ENCODE measurements at places on chromosomes 12 and 14.

DNA sequence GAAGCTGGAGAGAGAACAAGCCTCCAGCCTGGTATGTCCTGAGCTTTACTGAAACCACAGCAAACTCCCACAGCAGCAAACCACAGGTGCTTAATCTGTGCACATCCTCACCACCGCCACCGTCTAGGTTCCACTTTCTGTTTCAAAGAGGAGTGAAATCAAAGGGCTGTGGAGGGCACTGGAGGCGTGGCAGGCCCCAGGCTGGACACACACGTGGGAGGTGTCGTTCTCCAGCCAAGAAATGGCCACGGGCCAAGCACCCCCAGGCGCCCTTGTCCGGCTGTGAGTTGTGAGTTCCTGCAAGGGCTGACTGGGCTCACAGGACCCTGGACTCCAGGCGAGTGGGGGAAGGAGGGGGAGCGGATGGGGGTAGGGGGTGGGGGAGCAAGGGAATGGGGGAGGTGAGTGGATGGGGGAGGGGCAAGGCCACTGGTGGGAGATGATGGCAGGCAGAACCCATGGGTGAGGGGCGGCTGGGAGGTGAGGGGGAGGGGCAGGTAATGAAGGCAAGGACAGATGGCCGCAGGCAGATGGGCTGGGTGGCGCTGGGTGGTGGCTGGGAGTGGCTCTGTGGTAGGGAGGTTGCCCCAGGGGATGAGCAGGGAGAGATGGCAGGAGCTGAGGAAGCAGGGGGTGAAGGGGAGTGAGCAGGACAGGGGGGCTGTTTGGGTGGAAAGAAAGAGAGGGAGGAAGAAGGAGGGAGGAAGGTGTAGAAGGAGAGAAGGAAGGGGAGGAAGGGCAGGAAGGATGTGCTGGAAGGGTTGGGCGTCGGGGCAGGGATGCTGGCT, 86.7 kb downstream of the NCOR2 start:
- peak; percentile 81 for DNase-seq

DNA sequence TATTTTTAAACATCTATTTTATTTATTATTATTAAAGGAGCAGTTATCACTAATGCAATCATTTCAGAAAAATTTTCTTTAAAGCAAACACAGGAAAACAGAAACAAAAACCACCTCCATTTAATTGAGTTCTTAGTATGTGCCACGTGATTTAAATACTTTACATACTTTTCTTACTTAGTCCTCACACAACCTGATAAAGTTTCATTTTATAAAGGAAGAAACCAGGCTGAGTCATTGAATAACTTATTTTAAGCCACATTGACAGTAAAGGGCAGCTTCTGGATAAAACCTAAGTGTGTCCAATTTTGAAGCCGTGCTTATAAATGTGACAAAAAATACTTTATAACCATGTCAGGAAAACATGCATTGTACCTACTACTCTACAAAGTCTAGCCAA, 57.1 kb upstream of the PCED1B start:
- DNase-seq: peak; percentile 82

GRCh38 chr14:65200454-65200853, 98.1 kb upstream of the MAX start:
- DNase-seq: no peak

GRCh38 chr12:22518998-22519397, 25.3 kb downstream of the C2CD5 start:
- DNase-seq: peak; percentile 52

- DNase-seq: no peak
Measured at GRCh38 chr12:52231305-52232202, 1.5 kb upstream of the KRT7 start.

GRCh38 chr12:6646276-6647082, 753 bp downstream of the ACRBP start:
- DNase-seq: no peak

DNA sequence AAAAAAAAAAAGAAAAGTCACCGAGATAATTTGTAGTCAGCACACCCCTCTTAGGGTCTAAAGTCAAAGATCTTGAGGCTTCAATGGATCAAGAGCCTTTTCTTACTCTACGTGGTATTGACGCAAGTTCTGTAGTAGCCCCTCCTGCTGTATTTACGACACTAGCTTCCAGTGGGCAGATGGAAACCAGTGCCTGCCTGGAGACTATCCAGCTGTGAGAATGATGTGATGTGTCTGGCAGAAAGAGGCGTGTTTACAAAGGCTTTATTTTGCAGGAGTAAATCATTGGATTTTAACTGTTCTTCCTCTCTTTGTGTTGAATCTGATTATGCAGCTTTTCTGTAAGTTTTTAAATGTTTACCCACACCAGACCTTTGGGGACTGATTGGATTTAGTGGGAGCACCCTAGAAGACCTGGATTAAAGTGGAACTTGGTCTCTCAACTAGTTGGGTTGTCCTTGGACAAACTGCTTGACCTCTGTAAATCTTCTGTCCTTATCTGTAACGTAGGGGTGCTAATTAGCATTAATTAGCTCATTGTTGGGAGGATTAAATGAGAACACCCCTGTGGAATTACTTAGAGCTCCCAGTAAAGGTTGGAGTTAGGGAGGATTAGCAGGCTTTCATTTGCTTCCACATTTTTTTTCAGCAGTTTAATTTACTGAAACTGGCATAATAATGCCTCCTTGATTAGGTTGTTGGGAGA, 72.4 kb downstream of the RASSF3 start:
- peak; percentile 87 for DNase-seq

- DNase-seq: no peak
Measured at GRCh38 chr12:1882405-1882804, 36.0 kb downstream of the CACNA2D4 start.

GRCh38 chr12:92871116-92871515, 58.0 kb downstream of the EEA1 start:
- DNase-seq: no peak

DNA sequence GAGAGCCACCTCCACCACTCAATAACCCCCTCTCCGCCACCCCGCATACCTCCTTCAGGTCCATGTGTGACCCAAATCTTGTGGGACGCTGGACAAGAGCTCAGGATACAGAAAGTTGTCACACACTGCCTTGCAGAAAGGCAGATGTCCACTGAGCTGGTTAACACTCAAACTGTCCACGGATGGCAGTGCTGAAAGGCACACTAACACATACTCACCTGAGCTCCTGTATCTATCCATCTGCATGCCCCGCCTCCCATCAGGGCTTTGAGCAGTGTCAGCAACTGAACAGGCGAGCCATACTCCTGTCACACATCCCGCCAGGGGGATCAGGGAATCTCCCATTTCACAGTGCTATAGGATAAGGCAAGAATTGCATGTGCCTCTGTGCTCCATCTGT, 642.0 kb downstream of the GALC start:
- DNase-seq: no peak

DNA sequence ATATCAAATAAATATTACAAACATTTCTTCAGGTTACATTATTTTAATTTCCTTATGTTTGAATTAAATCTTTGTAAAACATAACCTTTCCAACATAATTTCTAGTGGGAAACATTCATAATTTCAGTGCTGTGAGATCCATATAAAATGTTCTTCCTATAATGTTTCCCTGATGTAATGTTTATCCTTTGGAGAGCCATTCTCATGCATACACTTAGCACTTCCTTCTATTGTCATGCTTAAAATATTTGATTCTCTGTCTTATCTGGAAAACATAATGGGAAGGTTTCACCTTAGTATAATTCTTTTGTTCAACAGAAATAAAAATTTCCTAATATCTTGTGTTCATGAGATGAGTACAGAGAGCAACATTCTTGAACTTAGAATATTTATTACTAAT, 472.5 kb downstream of the ADAMTS20 start:
- DNase-seq: no peak

- no peak for DNase-seq
Measured at GRCh38 chr12:44618946-44619345, 257.2 kb downstream of the NELL2 start.

DNA sequence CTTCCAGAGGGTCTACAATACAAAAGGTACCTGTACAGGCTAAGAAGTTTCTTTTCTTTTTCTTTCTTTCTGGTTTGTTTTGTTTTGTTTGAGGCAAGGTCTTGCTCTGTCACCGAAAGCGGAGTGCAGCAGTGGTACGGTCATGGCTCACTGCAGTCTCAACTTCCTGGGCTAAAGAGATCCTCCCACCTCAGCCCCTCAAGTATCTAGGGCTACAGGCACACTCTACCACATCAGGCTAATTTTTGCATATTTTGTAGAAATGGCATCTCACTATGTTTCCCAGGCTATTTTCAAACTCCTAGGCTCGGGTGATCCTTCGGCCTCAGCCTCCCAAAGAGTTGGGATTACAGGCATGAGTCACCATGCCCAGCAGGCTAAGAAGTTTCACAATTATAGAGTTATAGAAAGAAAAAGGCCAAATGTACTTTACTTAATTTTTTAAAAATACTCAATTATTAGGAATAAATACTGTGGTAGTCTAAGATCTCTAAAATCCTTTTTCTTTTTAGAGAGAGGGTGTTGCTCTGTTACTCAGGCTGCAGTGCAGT, 3.0 kb upstream of the PIGH start:
- DNase-seq: no peak

- no peak for DNase-seq
Measured at GRCh38 chr12:130041983-130042812, 120.1 kb upstream of the FZD10 start.

- DNase-seq: no peak
Measured at GRCh38 chr12:38160318-38161122, 156.1 kb upstream of the ALG10B start.

DNA sequence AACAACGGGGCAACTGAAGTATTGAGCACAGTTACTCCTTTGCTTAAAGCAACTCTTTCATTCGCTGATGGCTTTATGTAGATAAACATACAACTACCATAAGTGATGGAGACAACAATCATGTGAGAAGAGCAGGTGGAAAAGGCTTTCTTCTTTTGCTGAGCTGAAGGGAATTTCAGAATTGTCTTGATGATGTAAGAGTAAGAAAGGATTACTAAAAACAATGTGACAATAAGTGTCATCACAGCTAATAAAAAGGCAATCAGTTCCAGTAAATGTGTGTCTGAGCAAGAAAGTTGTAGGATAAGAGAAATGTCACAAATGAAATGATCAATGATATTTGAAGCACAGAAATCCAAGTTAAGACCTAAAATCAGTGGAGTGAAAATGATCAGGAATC, 647 bp downstream of the OR6C70 start:
- no peak for DNase-seq

DNA sequence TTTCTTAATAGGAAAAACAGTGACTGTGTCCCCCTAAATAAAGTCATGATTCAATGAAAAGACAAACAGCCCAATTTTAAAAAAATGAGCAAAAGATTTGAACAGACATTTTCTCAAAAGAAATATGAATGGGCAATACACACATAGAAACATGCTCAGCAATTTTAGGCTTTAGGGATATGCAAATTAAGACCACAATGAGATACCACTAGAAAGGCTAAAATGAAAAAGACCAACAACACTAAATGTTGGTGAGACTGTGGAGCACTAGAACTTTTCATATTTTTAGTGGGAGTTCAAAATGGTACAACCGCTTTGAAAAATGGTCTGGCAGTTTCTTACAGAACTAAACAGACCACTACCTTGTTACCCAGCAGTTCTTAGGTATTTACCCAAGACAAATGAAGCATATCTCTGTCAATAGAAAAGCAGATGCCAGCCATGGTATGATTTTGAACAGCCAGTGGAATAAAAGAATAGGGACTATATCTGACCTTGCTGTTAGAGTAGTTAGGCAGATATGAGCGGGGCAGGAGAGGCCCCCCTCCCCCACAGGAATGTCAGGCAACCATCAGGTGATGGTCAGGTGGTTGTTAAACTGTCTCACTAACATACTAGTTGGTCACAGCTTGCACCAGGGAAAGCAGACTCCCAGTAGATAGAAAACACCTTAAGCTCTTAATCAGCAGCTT, 108.8 kb downstream of the PRKCH start:
- no peak for DNase-seq

DNA sequence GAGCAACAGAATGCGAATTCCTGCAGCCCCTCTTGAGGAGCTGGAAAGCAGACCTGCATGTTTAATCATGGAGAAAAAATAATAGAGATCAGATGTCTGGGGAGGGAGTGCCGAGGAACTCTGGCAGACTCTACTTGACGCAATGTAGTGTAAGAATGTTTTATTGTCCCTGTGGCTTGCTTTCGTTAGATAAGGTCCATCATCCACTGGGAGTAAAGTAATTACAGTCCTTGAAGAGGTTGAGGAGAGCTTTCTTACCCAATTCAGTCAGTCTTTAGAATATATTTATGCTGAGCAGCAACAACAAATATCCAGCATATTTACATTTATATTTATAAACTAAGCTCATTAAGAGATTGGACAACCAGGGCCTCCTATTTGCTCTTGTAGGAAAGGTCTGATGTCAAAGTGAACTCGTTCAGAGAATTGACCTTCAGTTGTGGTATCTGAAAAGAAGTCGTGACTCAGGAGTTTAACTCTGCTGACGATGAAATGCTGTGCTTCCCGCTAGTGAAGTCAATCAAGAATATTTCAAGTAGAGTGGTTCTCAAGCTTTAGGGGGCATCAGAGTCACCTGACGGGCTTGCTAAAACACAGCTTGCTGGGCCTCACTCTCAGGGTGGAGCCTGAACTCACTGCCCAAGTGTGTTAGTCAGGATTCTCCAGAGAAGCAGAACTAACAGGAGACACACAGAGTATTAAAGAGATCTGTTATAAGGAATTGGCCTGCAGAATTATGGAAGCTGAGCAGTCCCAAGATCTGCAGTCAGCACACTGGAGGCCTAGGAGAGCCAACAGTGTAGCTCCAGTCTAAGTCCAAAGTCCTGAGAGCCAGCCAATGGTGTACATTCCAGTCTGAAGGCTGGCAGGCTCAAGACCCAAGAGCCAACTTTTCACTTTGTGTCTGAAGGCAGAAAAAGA, 139.3 kb upstream of the LMNTD1 start:
- peak; percentile 78 for DNase-seq

DNA sequence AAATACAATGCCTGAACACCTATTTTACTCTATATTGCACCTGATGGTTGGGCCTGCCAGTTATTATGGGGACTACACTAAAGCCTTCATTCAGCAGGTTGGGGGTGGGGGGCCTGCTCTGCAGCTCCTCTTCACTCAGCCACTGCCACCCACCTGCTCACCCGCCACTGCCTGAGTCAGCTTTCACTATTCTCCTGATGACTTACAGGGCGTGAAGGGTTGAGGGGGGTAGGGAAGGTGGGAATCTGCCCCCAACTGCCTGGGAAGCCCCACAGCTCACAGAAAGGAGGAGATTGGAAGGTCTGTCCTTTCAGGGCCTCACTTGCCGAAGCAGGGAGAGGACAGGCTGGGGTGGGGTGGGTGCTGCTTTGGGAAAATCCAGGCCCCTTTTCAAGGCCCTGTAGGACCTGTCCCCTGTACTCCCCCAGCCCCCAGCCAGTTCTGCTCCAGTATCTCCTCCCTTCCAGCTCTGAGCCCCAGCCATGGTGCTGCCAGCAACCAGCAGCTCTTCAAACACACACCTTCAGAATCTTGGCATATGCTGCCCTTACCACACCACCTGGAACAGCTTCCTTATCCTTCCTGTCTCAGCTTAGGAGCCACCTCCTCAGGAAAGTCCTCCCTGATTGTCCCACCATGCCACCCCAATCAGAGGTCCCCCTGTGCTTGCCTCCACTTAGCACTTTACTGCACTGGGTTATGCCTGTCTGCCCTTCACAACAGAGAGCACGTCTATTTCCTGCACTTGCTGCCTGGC, 33.1 kb downstream of the IRF2BPL start:
- no peak for DNase-seq

Data from astrocyte of the spinal cord (primary cell).